Stimulated activated CD8-positive, alpha-beta memory T cell treated with anti-CD3 and anti-CD28 coated beads, Interleukin-2, amount 100 ng/mL, for 1 hour (primary cell): ENCODE measurements at places on chromosomes 3 and 15.

- DNase-seq = no peak
Observed at GRCh38 chr3:149479621-149480325, 5.3 kb downstream of the TM4SF4 start.

DNA sequence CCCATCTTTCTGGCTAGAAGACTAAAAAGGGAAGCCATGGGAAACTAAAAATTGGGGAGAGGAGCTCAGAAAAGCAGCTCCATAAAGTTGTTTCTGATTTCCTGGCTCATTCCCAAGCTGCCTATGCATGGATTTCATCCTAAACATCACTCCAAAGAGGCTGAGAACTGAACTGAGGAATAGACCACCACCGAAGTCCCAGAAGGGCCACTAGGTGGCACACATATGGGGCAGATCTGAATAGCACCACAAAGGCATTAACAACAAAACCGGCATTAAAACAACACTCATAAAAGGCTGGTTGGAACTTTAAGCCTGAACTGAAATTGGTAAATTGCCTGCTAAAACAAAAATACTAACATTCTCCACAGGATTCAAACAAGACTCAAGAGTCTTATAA is 106.3 kb downstream of the PLD1 start:
- no peak for DNase-seq

DNA sequence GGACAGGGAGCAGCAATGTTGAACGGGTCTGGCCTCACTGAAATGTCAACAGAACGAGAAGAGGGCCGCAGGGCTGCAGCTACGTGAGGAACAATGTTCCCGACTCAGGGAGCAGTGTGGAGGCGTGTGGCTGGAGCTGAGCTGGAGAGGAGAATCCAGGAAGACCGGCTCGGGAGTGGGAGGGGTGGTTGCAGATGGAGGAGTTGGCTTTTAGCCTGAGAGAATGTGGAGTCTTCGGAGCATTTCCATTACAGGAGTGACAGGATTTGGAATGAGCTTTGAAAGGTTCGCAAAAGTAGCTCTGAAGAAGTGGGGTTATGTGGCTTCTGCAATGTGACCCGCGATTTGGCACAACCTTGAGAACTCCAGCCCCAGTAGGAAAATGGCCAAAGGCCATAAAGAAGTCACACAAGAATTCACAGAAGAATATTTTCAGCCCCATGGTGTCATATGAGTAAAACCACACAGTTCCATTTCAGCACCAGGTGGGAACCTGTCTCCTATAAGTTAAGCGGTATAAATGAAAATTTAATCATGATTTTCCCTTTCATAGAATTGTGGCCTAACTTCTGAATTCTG is 78.8 kb upstream of the NSMCE3 start:
- DNase-seq = no peak

DNA sequence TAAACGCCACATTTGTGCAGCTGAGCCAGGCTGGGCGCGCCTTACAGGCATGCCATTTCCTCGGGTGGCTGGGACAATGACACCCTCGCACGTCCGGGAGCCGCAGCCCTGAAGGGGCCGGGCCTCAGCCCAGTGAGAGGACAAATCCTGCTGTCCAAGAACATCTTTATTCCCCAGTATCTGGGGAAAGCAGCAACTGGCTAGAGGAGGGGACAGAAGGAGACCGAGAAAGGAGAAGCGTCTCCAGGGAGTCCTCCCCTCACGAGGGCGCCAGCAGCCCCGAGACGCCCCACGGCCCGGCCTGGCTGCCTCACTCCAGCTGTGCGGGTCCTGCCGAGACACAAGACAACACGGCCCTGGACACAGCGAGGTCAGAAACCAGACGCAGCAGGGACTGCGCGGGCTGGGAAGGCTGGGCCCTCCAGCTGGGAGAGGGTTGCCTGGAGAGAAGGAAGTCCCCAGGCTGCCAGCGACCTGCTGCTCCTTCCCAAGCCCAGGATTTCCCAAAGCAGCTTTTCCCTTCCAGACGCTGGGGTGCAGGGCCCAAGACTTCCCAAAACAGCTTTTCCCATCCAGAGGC is 130.2 kb downstream of the CHSY1 start:
- DNase-seq = no peak

GRCh38 chr15:88897456-88898194 is 2.3 kb upstream of the HAPLN3 start:
- peak; percentile 73 for DNase-seq

GRCh38 chr15:45796433-45796832 is 161.6 kb downstream of the SQOR start:
- no peak for DNase-seq

GRCh38 chr15:37037071-37037655 is 63.2 kb downstream of the MEIS2 start:
- no peak for DNase-seq

- no peak for DNase-seq
Observed at GRCh38 chr15:37536967-37537605, 397.4 kb upstream of the TMCO5A start.

DNA sequence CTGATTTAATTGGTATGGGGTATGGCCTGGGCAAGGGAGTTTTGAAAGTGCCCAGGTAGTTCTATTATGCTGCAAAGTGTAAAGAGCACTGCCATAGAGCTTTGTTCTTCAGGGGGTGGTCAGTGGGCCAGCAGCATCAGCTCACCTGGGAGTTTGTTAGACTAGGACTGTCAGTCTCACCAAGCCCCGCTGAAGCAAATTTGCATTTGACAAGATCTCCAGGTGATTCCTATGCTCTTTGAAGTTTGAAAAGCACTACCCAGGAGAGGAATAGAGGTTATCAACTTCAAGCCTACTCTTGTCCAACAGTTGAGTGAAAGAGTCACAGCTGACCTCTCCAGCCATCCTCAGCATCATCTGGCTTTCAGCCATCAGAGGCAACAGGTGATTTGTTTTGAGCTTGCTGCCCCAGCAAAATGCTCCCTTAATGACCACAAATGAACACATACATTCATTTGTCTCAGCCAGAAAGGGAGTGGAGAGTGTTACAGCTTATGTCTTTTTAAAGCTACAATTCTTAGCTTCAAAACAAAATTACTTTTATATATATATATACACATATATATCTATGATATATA is 8.0 kb downstream of the ZSCAN2 start:
- no peak for DNase-seq

- DNase-seq = no peak
Observed at GRCh38 chr3:195881276-195881988, 26.9 kb downstream of the TNK2 start.

DNA sequence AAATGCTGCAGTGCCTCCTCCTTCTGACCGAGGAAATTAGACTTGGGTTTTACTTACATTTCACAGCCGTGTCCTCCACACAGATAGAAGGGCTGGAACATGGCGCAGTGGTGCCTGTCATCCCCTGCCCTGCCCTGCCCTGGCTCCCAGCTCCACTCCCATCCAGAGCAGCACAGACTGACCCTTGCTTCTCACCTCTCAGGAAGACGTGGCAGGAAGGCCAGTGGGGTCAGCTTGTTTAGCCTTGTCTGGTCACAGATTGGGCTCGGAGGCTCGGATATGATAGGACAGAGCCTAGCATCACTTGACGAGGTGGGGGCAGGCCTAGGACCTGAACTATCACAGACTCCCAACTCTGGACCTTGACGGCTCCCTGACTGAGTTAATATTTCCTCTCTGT is 88.5 kb downstream of the LINGO1 start:
- DNase-seq = no peak

- no peak for DNase-seq
Observed at GRCh38 chr3:187044867-187045552, 94.3 kb downstream of the RPL39L start.

GRCh38 chr3:3998140-3998922 is 199.1 kb downstream of the LRRN1 start:
- no peak for DNase-seq

DNA sequence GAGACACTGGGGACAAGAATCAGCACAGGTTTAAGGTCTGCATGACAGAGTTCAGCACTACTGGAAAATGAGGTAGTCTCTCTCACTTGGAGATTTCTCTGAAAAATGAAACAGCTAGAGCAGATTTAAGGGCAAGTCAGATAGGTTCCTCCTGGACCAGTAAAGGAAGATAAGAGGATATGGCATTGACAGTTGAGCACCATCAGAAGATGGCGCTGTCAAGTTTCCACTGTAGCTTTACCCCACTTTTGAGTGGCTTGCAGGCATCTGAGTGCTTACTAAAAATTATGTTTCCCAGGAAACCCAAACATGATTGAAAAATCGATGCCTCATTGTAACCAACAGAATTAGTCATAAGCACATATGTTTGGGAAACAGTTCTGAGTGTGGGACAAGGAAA is 407.2 kb upstream of the UBE2E2 start:
- DNase-seq = no peak

DNA sequence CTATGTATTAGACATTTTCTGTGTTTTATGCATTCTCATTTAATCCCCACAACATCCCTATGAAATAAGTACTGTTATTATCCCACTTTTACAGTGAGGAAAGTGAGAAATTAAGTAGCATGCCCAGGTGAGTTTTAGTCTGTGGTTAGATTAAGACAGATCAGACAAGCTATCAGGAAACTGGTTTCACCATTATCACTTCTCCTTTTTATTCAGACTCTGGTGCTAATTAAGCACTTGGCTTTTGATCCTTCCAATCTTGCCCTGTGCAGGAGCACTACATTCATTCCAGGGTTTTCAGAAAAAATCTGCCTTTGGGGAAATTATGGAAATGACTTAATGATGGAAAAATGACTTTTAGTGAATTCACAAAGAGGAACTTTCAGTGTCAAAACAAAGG is 115.2 kb downstream of the TMEM108 start:
- DNase-seq = no peak

- no peak for DNase-seq
Observed at GRCh38 chr15:29091666-29092065, 178.0 kb downstream of the NSMCE3 start.

DNA sequence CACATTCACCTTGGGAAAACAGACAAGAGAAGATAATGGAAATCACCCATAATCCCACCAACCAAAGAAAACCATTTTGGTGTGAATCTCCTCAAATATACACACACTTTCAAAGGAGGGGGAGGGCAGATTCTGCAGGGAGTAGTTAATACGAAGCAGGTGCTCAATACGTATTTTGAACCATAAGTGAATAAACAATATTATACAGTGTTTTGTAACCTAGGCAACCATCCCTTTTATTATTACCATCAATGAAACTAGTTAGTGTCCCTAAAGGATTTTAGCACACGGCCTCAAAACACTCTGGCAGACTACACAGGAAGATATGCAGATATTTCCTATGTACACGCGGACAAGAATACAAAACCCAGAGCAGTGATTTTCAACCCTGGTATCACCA is 6.1 kb downstream of the OSBPL10 start:
- no peak for DNase-seq

GRCh38 chr3:70433091-70433490 is 120.7 kb upstream of the MDFIC2 start:
- no peak for DNase-seq

- no peak for DNase-seq
Observed at GRCh38 chr3:169479314-169479939, 184.1 kb downstream of the MECOM start.

- DNase-seq = no peak
Observed at GRCh38 chr15:22265970-22266369, 185.6 kb downstream of the OR4M2 start.

DNA sequence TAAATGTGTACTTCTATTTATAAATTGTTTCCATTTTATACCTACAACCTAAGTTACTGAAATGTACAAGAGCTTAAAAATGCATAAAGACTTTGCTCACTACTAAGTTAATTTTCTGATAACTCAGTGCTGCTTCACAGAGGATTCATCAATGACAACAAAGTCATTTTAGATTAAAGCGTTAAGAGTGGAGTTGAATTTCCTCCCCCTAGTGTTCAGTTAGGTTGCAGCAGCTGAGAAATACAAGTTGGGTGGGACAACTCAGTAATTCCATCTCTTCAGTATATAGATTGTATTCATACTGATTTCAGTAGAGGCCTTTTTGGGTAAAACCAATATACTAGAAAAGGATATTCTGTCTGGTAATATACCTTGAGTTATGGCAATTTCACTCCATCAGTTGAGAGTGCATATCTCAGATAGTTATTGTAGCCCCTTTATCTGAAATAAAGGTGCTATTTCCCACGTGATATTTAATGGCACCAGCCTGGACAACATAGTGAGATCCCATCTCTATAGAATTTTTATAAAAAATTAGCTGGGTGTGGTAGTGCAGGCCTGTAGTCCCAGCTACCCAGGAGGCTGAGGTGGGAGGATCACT is 6.9 kb upstream of the RPL35A start:
- DNase-seq = no peak

GRCh38 chr3:70620367-70620766 is 307.9 kb upstream of the MDFIC2 start:
- DNase-seq = no peak

DNA sequence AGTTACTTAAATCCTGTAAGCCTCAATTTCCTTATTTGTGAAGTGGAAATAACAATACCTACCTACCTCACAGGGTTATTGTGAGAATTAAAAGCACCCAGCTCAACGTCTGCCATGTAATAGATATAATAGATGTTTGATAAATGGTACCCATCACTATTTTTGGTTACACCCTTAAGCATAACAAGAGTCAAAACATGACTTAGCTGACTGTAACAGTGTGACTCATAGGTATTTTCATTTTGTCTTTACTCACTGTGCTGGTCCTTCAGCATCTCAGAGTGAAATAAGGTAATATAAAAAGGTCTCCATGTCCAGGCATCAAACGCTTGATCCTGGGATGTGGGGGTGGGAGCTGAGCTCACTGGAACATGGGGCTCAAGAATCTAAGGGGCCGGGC is 3.1 kb downstream of the CPLX3 start:
- no peak for DNase-seq

DNA sequence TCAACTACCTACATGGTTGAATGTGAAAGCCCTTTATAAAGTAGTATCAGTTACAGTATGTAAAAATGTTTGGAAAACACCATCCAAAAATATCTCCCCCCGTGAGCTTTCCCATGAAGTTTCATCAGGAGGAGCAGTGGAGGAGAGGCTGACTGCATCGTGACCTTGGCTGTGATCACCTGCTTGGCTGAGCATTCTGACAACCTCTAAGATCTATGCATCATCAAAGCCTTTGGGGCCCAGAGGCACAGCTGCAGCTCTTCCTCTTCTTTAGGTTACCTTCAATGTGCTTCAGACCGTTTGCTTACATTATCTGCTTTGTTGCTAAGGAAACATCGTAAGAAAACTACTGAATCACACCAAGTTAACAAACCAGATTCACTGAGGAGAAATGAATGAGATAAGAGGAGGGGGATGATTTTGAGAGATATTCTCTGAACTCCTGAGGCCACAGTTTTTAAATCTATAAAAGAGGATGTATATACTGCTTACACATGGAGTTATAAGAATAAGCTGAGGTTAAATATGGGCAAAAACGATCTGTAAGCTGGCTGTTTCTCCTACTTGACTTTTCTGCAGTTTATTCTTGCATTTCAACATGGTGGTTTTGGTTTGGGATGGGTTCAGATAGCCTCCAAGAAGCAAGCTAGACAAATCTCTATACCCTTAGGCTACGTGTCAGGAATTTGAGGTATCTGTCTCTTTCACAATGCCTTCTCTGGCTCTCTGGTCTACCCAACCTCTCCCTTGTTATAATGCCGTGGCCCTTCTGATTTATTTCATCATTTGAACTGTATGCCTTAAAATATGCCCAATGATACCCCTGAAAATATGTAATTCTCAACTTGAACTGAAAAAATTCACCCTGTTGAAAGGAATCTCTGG is 4.0 kb downstream of the GCSAM start:
- peak; percentile 19 for DNase-seq
